ENCODE measurements at places on chromosomes 7 and 10.

DNA sequence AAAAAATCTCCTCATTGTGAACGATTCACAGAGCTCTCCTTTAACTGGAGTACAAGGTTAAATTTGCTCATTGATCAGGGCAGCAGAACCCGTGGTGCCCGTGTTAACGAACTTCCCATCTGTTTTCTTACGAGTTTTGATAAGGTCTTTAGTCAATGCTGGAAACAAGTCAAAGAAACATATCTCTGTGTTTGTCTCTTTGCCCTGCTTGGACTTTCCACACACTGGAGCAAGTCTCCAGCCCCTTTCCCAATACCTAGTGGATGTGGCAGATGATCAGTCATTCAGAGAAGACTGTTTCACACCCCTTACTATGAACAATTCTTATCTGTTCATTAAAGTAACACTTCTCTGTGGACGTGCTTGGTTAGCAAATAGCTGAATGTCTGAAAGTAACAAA, 121.3 kb downstream of the ARID5B start:
- DNase-seq: no peak

GRCh38 chr10:66805612-66806011, 120.2 kb upstream of the LRRTM3 start:
- no peak for DNase-seq

- DNase-seq: peak; percentile 76
Observed at GRCh38 chr10:77179015-77179695, 458.5 kb downstream of the KCNMA1 start.

- DNase-seq: no peak
Observed at GRCh38 chr10:104199567-104199966, 32.6 kb downstream of the CFAP43 start.

DNA sequence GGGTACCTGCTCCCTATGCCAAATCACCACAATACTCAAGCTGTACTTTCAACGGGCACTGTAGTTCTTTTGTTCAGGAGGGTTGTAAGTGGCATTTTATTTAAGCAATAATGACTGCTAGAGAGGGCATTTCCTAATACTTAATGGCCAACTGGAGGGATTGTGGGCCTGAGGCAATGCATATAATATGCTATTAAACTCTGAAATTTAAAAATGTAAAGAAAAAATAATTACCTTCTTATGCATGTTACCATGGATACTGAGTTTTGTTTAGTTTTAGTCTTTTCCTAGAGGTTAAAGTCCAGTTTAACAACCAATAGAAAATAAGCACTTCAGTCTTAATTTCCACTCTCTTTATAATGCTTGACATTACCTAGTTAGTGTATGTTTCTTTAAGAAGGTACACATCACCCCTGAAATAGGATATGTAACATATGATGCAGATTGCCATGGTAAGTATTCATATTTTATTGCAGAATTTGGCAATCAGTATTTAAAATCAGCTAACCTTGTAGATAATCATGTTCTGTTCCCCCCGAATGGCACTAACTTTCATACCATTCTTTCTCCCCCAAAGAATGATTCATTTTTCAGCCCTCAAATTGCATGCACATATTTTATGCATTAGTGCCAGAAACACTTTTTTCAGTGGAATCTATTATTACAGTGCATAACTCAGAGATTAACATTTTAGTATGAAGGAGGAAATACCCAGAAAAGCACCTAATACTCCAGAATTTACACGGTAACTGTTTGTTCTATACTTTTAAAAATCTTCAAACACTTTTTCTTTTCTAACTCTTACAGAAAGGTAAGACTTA, 90.3 kb upstream of the ZNF438 start:
- DNase-seq: no peak

DNA sequence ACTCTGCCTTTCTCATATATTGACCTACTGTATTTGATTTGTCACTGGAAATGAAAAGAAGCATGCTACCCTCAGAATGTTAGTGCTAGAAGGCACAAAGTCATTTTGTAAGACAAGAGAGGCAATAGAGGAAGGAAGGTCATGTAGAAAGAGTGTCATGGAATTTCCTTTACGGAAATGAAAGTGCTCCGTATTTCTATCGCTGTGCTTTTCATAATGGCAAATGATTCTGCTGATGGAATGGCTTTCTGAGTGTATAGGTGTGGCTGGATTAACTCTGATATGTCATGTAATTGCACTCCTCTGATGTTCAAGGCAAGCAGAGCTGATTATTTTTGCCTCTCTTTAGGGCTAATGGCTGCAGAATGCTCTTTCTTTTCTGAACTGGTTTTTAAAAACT, 15.5 kb upstream of the STEAP4 start:
- DNase-seq: no peak

GRCh38 chr10:17228091-17229015, at the start of gene VIM:
Gene VIM (plus strand): TSS chr10:17228241. CDS start chr10:17229423, 1,182 bp downstream.
- DNase-seq: peak; percentile 84

DNA sequence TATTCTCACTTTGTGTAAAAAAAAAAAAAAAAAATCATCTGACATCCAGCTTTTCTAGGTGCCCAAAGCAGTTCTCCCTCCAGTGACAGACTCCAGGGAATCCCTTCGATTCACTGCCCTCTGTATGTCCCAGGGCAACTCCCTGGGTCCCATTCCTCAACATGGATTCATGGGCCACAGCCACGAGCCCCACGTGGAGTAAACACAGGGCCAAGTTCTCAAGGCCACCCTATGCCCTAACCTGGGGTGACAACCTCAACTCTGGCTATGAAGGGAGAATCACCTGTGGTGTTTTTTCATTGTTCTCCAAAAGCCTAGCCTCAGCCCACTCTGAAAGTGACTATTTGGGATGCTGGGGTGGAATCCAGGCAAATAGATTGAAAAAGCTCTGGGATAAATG, 3.4 kb downstream of the BNIP3 start:
- DNase-seq: no peak

- no peak for DNase-seq
Observed at GRCh38 chr7:15594461-15594860, 32.6 kb upstream of the AGMO start.

GRCh38 chr7:78326189-78326588, 527.6 kb downstream of the PHTF2 start:
- peak; percentile 4 for DNase-seq

- DNase-seq: no peak
Observed at GRCh38 chr7:158053183-158053915, 534.3 kb downstream of the PTPRN2 start.

DNA sequence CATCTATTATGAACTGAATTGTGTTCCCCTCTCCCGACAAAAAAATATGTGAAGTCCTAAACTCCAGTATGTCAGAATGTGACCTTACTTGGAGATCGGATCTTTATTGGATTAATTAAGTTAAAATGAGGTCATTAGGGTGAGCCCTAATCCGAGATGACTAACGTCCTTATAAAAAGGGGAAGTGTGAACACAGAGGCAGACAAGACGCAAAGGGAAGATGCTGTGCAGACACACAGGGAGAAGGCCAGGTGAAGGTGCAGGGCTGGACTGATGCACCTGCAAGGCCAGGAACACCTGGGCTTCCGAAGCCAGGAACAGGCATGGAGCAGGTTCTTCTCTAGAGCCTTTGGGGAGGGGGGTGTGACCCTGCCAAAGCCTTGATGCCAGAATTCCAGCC, 187.8 kb downstream of the PARD3 start:
- no peak for DNase-seq

DNA sequence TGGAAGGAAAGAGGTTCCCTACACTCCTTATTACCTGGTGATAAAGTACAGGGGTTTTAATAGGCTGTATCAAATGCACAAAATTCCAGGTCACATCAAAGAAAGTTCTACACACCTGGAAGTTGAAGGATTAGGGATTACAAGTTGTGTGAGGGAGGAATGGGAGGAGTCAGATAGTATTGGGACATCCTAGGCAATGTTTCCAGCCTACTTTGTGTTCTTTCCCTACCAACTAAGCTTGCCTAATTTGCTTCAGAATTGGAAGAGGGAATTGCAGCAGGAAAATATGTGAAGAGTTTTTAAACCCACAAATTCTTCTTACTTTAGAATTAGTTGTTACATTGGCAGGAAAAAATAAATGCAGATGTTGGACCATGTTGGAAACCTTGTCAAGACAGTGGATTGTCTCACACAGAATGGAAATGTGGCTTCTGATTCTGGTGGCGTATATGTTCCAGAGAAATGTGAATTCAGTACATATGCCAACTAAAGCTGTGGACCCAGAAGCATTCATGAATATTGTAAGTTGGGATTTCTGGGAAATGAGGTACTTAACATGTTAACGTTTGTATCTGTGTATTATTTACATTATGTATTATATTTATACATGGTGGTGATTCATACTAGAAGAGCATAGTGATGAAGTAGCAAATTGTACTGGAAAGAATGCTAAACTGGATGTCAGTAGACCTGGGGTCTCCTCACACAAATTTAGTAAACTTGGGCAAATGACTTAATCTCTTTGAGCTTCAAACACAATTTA, at the start of gene LIPM:
Gene LIPM (plus strand): TSS at position 208 of the 763 bp plus-strand sequence. CDS start 167 bp downstream, at position 375.
- DNase-seq: no peak

DNA sequence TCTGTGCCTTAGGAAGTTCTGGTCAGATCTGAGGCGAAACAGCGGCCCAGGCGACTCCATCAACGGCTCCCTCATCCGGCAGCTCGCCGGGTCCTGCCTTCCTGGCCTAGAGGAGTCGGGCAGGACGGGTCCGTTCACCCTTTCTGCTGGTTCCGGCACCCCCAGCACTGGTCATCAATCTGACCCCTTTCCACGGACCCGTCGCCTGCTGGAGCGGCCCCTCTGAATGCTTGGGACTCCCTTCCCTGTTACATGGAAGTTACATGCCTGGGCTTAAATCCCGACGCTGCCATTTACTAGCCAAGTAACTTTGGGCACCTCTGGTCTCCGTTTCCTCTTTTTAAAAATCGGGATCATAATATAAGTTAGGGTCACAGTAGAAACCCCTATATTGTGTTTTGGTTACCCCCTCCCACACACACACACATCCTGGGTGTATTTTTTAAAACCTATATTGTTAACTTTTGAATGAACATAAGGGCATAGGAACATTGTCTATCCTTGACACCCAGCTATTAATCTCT, 607 bp upstream of the GGCT start:
- DNase-seq: no peak

DNA sequence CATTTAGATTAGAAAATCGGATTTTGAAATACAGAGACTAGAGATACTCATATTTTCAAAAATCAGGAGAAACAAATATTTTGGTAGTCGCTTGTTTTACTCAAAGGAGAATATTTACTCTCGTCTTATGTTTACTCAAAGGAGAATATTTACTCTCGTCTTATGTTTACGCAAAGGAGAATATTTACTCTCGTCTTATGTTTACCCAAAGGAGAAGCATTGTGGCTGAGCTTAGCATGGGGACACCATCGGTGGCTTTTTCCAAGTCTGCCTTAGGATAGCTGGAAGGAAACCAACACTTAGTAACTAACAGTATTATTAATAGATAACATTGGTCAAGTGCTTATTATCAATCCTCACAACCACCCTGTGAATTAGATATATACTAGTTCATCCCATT, 71.8 kb downstream of the SNX10 start:
- no peak for DNase-seq

DNA sequence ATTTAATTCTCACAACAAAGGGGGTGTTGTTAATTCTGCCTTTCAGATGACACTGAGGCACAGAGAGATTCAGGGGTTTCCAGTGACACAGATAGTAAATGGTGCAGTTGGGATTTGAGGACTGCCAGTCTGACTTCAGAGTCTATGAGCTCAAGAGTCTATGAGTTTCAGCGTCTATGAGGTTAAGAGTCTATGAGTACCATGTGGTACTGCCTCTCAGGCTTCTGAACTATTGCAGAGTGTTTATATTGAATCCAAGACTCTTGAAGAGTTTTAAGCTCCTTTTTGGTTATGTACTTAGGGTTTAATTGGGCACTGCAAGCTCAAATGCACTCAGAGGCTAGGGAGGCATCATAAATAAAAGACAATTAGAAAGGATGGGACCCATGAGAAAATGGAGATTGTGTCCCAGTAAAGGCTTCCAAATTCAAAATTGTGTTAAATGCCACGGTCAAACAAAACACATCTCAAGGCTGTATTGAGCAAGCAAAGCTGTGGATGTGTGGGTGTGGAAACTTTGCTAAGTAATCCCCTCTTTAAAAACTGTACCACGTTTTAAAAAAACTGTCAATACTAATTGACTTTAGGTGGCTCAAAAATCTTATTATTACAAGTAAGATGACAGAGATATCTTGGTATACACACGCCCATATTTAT, 123.9 kb upstream of the FAM171A1 start:
- DNase-seq: no peak
